ENCODE measurements at places on chromosomes 3 and 15.

DNA sequence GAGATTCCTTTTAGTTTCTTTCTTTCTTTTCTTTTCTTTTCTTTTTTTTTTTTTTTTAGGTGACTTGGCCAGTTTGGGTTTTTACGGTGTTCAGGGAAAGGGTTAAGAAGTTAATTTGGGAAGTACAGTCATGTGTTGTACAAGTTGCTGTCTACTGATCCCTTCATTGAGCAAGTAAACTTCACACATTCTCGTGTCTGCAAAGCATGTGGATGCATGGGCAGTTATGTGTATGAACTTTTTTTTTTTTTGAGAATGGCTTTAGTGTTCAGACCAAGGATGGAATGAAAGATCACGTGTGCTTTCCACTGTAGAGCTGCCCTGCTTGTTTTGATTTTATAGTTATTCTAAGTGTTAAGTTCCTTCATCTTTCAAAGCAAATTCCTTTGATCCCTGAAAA is 132.3 kb downstream of the PGPEP1L start:
- DNase-seq = no peak

DNA sequence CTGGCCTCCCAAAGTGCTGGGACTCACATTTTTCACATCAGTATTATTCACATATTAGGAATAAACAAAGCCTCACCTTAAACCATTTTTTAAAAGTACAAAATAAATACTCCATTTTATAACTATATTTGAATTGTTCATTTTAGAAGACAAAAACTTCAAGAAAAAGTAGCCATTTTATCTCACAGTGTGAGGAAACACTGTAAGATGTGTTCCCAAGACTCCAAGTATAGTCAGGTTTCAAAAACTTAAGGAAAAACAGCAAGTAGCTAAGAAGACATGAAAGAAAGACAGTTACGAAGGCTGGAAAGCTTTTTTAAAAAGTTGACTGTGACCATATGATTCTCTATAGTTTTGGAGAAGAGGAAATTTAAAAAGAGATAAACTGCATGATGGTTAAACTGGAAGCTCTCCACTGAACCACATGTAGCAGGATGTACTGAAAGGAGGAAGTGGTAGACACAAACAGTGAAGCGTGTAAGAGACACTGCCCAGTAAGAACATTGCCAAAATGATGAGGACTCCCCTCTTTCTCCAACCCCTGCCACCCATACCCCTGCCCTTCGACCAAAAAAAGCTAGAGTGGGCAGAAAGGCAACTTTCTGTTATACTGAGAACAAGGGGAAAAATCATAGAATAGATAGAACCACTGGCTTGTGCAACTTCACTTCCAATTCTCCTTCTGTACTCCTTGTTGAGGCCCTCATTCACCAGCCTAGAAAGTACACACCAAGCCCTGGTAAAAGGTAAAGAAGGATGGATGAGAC is 6.2 kb upstream of the TMF1 start:
- DNase-seq = no peak

DNA sequence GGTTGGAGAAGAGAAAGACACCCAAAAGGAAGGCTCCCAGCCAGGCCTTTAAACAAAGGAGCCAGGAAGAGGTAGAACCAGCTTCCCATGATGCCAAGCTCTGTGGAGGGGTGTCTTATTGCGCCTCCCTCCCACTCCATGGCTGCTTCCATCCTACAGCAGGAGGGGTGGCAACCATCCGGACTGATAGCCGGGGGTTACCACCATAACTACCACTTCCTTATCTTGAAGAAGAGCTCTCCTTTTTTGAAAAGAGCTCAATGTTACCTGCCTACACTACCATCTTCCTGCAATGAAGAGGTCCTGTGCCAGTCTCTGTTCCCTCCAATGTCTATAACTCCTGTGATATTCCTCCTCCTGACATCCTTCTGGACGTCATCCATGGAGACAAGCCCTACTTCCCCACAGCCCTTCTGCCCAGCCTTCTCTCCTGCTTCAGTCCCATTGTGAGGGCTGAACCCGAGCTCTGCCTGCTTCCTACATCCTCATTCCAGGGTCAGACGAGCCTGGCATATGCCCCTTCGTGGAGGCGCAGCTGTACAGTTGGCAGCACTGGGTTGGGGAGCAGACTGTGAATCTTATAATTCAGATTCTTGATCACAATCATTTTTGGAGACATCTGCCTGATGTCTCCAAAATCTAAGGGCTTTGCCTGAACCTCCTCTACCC is 8.5 kb downstream of the CCDC9B start:
- no peak for DNase-seq

DNA sequence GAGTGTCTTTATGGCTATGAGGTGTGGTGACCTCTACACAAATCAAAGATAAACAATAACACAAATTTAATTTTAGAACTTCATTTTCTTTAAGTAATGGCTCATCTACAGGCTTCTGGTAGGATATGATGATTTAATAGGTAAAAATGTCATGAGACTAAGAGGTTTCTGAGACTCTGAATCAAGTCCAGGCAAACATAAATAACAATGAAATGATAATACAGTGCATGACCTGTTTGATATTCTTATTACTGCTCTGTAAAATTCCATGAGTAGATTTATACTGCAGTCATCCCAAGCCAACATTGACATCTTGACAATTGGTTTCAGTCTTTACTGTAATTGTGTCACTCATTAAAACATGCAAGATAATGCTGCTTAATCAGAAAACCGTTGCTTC is 936.8 kb downstream of the MCTP2 start:
- DNase-seq = no peak

GRCh38 chr15:71752604-71753289 is 57.6 kb upstream of the NR2E3 start:
- no peak for DNase-seq

GRCh38 chr3:80556763-80557162 is 789.0 kb upstream of the ROBO1 start:
- DNase-seq = no peak

- DNase-seq = no peak
These were observed 6.7 kb upstream of the FETUB start for GRCh38 chr3:186633481-186633880.

DNA sequence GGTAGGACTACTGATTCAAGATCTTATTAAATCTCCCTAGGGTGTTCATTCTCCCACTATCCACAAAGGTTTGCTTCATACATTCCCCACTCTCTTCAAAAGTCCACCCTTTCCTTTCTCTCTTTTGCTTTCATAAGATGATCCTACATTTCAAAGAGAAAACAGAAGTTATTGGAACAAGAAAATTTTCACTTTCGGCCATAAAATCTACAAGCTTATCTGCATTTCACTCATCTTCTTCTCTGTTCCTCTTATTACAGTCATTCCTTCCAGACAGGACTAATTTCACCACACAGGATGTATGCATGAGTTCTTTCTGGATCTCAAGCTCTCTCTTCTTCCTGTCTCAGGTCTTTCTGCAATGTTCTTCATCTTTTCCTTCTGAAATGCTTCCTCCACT is 238.7 kb downstream of the ISL2 start:
- no peak for DNase-seq

DNA sequence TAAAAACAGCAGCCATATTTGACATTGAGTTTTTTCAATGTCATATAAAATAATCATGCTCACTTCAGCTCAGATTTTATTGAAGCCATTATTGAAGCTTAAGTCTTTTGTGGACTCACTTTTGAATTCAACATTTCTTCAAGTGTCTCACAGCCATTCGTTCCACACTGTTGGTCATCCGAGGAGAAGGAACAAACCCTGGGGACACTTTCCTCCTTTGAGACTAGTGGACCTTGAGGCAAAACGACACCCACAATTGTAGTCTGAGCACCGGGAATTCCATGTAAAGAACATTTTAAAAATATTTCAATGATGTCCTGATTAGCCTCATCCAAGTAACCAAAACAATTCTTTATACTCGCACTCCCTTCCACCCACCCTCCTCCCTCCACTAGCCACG is 174.7 kb downstream of the CD47 start:
- DNase-seq = no peak

DNA sequence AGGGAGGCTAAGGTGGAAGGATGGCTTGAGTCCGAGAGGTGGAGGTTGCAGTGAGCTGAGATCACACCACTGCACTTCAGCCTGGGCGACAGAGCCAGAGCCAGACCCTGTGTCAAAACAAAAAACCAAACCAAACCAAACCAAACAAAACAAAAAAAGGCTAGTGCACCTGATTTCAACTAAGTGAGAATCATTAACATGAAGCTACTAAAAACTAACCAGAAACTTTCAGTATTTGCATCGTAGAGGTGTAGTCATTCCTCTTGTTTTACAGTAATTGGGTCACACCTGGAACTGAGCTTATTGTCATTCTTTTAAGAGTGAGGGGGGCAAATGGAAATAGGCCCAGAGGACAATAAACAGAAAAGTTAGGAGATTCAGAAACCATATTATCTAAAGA is 58.5 kb downstream of the ST6GAL1 start:
- DNase-seq = no peak

- no peak for DNase-seq
These were observed 142.4 kb upstream of the TMC3 start for GRCh38 chr15:81516461-81516860.

DNA sequence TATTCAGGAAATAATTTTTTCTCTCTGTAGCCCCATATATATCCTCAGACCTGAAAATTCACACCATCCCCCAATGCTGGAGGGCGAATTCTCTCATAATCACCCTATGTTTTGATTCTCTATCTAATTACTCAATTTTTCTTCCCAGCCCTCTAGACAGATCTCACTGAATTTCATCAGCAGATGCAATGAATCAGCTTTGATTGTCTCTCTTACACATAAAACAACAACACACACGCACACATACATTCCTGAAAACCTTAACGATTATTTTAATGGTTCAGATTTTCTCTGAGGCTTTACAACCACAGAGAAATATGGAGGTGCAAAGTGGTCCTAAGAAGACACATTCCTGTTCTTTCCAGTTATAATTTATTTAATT is 11.1 kb downstream of the RBMS3 start:
- no peak for DNase-seq

GRCh38 chr15:80588801-80589200 is 106.3 kb upstream of the ABHD17C start:
- DNase-seq = peak; percentile 32

- DNase-seq = peak; percentile 74
These were observed 288.6 kb downstream of the UACA start for GRCh38 chr15:70474471-70475406.

GRCh38 chr3:132554437-132554836 is 42.6 kb upstream of the ACKR4 start:
- DNase-seq = peak; percentile 76

DNA sequence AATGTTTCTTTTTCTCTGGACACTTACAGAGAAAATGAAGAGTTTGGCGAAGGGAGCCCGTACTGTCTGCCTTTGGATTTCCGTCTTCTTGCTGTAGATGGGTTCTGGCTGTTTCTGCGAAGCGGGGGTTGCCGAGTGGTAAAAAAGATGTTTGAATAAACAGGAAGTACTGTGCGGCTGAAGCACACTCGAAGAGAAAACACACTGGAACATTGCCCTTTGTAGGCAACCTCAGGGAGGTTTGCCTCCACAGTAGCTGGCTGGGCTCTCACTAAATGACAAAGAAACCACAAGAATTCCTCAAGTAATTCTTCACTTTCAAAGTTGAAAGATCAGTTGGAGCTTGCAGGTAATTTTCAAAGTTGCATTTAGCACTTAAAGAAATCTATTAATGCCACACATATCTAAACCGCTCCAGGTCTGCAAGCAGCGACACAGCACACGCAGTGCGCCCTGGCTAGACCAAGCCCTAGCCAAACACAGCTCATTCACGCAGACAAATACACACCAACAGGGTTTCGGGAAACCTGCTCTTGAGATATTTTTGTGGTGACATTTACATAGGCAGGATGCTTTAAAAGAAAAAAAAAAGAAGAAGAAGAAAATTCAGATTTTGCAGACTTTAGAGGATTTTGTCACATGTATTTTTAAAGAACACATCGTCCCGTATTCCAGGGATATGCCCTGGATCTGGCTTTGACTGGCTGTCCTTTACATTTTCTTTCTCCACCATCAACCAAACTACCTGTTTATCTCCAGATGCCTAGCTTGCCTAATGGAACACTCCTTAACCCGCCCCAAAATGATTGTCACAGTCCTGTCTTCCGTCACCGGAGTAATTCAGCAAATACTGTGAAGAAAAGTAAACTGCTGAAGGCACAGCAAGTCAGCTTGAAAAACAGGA is 452.8 kb downstream of the FOXP1 start:
- DNase-seq = no peak

- no peak for DNase-seq
These were observed 23.4 kb upstream of the CLK3 start for GRCh38 chr15:74592222-74592621.

GRCh38 chr3:90011131-90011530 is 903.7 kb downstream of the EPHA3 start:
- no peak for DNase-seq

DNA sequence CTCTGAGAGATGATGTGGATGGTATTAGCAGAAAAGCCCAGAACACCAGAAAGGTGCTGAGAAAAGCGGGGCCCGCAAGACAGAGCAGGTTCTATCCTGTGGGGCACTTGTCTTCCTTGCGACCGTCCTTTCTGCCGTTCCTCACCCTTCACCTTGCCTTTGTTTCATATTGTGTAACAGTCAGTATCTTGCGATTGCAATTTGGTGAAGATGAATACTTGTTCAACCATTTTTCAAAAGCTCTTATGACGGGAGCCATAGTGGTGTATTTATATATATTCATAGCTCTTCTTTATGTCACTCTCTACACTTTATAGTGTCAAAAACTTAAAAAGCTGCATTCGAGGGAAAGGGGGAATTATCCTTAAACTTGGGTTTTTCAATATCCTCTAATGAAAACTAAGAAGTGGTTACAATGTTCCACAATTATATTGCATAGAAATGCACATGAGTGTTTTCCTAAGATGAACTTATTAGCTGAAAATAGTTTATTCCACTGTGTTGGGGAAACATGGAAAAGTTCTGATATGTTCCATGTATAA is 797 bp downstream of the MAP3K13 start:
- DNase-seq = no peak

DNA sequence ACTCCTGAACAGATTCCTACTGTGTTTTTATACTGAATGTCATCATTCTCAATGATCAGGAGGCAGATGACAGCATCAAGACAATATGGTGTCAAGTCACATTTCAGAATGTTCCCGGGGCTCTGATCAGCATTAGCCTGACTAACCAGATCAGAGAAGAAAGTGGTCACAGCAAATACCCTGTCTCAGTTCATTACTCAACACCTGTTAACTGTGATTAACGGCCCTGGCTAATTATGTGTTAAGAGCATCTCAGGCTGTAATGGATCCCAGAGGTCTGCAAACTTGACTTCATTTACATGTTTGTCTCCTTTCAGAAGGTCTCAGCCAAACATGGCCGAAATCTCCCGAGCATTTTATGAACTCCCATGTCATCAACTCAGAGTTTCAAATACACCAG is 833.7 kb downstream of the FHIT start:
- DNase-seq = no peak

GRCh38 chr3:116150655-116151167 is 294.6 kb downstream of the LSAMP start:
- no peak for DNase-seq

GRCh38 chr15:88636654-88637053 is 2.2 kb upstream of the ISG20 start:
- DNase-seq = no peak

- no peak for DNase-seq
These were observed 10.8 kb upstream of the LRRC2 start for GRCh38 chr3:46576879-46577278.
